ENCODE measurements at places on chromosomes 5 and 9.

DNA sequence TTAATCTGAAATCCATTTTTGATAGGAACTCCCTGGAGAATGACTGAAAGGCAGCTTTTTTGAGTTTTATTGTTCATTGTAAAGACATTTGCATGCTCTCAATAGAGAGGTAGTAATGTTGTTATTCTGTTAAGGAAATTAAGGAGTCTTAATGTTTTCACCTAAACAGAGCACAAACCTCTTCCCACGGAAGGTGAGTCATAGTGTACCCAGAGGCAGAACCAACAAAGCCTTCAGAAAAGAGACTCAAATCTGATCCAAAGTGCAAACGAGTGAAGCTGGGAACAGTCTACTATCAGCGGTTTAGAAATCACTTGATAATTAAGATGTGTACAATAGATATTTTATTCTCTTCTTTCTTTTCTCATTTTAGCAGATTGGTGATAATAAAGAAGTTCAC lies 470.5 kb downstream of the PLK2 start:
- DNase-seq: no peak

GRCh38 chr9:75382126-75382525 lies 293.8 kb downstream of the OSTF1 start:
- DNase-seq: no peak

- DNase-seq: no peak
Observed at GRCh38 chr9:87227456-87227855, 270.2 kb upstream of the DAPK1 start.

DNA sequence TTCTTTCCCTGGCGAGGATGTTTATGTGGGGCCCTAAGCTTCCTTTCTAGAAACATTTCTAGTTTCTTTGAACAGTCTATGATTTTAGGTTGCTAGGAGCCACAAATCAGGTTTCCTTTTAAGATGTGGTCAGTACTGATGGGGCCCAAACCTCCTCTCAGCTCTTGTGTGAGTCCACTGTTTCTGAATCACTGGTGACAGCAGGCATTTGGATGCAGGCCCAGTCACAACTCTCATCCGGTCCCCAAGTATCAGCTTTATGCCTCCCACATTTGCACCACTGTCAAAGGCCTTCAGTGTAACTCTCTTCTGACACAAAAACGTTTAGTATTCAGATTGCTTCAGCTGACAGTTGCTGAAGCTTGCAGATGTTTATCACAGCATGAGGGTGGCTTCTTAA lies 7.8 kb downstream of the DMRT2 start:
- no peak for DNase-seq

- DNase-seq: no peak
Observed at GRCh38 chr5:101679816-101680215, 616.3 kb downstream of the SLCO4C1 start.

DNA sequence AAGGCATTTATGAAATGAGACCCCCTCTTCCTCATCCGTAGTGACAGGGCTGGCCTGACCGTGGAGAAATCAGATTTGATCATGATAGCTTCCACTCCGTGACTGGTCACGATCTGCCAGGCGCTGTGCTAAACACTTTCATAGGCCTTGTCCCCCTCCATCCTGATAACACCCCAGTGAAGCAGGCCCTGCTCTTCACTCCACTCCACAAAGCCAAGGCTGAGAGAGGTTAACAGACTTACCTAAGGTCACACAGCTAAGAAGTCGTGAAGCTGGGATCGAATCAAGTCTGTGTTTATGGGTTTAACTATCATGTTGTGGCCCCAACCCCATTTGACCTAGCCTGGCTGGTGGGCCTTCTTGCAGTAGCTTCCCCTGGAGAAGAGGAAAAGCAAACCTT lies 53.3 kb upstream of the IL17B start:
- no peak for DNase-seq

- DNase-seq: no peak
Observed at GRCh38 chr9:132141344-132141947, 20.4 kb upstream of the NTNG2 start.

GRCh38 chr9:121681404-121681803 lies 30.0 kb downstream of the DAB2IP start:
- no peak for DNase-seq

DNA sequence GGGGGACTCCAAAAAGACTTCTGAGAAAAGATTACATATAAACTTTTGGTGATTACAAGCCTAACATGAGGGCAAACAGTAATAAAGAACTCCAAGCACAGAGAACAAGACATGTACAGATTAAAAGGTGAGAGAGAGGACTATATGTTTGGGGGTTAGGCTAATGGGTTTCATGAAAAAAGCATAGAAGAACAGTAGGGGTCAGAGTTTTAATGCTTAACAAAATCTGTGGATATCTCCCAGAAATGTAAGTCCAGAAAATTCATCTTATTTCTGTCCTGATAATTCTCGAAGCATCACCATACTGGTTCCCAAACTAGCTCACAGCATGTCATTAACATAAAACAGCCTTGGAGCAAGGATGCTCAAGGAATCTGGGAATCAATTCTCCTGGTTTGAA lies 137.2 kb downstream of the ARRDC3 start:
- DNase-seq: no peak

DNA sequence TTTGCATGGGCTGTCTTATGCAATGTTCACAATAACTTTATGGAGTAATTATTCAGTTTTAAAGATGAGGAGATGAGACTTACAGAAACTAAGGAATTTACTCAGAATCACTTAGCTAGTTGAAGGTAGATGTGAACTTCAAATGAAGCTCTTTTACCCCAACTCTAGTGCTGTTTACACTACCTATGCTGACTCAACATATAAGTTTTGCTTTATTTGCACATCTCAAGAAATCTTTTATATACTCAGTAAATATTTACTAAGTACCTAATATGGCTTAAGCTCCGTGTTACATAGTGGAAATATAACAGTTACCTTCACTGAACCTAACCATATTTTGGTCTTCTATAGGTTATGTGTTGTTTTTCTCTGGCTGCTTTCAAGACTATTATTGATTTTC lies 293.2 kb downstream of the ANXA1 start:
- DNase-seq: no peak
